ENCODE measurements at places on chromosomes 4 and X.
A peak's percentile ranks its signal among the peaks of the same experiment; 100 is the strongest.

- no peak for DNase-seq
Measured at GRCh38 chr4:112652216-112652615, 15.3 kb downstream of the LARP7 start.

DNA sequence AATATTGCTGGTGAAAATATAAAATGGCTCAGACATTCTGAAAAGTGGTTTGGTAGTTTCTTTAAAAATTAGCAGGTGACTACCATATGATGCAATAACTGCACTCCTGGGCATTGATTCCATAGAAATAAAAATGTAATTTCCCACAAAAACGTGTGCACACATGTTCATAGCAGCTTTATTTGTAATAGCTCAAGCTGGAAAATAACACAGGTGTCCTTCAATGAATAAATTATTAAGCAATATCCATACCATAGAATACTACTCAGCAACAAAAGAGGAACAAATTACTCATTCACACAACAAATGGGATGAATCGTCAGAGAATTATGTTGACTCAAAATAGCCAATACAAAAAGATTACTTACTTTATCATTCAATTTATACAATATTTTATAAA lies 893.7 kb upstream of the SLIT2 start:
- DNase-seq, result no peak

GRCh38 chr4:97468272-97468671 lies 675.0 kb downstream of the STPG2 start:
- no peak for DNase-seq

DNA sequence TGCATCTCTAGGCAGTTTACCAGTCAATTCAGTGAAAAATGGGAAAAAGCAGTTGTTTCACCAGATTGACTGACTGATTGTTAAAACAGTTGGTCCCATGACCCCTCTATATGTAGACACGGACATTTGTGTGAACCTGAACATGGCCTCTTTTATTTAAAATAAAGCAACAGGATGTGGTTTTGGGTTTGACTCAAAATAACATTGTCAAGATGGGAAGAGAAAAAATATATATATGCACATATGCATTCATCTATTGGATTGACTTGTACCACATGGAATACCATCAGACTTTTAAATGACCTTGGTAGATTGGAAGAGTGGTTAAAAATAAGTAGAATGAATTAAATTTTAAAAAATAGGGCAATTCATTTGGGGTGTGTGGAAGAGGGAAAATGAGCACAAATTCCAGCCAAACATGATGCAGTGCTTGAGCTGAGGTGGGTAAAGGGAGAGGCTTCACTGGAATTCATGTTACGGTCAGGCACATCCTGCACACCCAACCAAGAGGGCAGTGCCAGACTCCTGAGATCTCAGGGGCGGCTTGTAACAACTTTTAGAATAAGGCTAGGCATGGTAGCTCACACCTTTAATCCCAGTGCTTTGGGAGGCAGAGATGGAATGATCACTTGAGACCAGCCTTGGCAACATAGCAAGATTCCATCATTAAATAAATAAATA lies 560.7 kb upstream of the TENM3 start:
- DNase-seq, result no peak

GRCh38 chr4:176090115-176090514 lies 24.5 kb downstream of the WDR17 start:
- peak; percentile 39 for DNase-seq

- DNase-seq, result no peak
Measured at GRCh38 chrX:42414057-42414456, 363.9 kb downstream of the PPP1R2C start.

DNA sequence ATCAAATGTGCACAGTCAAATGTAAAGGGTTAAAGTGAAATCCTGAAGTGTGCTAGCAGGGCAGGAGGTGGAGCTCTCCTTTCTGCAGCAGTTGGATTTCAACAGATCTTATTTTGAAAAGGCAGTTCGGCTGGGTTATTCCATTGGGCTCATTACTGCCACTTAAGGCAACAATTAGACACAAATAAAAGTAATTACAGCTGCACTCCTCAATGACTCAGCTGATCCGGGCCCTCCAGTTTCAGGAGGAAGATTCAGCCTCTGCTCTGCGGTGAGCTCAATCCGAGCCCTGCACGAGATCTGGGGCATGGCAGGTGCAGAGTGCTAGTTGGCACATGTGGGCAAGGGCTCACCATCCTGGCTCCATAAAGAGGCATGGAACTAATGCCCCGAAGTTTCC lies 85.4 kb downstream of the PHKA2 start:
- DNase-seq, result no peak

GRCh38 chrX:153554519-153555167 lies 37.2 kb downstream of the ATP2B3 start:
- DNase-seq, result peak; percentile 48

- DNase-seq, result no peak
Measured at GRCh38 chrX:18607966-18608365, 63.9 kb downstream of the RS1 start.

- no peak for DNase-seq
Measured at GRCh38 chrX:11579636-11580600, 85.8 kb downstream of the ARHGAP6 start.

DNA sequence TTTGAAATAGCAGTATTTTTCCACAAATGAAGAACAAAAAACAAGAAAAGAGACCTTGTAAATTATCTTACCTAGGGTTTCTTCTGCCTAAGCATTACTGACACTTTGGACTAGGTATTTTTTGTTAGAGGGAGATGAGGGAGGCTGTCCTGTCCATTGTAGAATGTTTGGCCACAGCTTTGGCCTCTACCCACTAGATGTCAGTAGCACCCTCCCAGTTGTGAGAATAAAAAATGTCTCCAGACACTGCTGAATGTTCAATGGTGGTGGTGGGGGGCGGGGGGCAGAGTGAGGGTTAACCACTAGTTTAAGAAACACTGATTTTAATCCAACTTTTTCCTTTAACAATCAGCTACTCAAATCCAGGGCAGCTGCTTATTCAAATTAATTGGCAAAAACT lies 25.8 kb downstream of the OTUD4 start:
- DNase-seq, result peak; percentile 14

DNA sequence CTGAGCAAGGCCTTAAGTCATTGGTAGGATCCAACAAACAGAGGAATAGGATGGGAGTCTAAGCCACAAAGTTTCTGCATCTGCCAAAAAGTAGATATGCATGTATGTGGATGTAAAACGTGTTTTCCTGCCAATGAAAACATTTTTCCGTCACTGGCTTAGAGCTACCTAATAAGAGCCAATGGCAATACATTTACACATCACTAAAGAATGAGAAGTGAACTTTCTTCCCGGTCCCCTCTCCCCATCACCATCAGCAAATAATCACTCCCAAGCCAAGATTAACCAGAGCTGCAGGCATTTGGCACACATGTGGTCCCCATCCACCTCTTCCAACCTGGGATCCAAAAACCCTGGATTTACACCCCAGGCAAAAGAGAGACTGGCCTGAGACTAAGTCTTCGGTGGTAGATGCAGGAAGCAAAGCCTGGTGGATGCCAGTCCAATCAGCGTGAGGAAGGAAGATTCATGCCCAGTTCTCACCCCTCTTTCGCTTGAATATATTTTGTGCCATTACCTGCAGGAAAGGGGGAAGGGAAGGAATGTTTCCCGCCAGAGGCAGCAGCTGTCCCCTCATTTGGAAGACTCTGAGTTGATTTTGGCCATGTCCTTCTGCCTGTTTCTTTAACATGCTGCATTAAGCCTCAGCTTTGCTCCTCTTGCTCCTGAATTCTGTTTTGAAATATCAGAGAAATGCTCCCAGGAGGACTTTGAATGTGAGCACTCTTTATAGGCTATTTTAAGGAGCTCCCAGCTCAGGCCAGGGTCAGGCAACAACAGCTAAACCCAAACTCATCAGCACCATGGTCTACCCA lies 131.4 kb downstream of the CHIC2 start:
- DNase-seq, result no peak

- peak; percentile 11 for DNase-seq
Measured at GRCh38 chr4:86092684-86093083, 267.2 kb downstream of the MAPK10 start.

- DNase-seq, result no peak
Measured at GRCh38 chrX:110304371-110304770, 13.5 kb downstream of the AMMECR1 start.

GRCh38 chrX:110397339-110397738 lies 38.7 kb downstream of the RTL9 start:
- no peak for DNase-seq

- DNase-seq, result no peak
Measured at GRCh38 chr4:3255611-3256186, 6.7 kb downstream of the MSANTD1 start.

DNA sequence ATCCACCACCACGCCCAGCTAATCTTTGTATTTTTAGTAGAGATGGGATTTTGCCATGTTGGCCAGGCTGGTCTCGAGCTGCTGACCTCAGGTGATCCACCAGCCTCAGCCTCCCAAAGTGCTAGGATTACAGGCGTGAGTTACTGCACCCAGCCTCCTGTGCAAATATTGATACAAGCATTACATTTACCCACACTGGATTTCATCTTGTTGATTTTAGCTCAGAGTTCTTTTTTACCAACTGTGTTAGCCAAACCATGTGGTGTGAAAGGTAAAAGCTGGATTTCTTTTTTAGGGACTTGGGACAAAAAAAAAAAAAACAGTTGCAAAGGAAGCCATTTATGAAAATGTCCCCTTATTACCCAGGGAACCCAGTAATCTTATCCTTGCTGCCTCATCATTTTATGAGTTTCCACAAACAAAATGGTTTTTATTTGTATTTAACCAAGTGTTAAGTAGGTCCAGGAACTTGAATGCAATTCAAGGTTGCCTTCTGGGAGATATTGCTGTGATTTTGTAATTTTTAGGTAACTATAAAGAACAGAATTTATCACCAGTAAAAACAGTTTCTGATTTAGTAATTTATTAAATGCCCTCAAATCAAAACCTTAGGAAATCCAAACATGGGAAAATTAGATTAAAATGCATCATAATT lies 202.5 kb downstream of the PALLD start:
- no peak for DNase-seq

DNA sequence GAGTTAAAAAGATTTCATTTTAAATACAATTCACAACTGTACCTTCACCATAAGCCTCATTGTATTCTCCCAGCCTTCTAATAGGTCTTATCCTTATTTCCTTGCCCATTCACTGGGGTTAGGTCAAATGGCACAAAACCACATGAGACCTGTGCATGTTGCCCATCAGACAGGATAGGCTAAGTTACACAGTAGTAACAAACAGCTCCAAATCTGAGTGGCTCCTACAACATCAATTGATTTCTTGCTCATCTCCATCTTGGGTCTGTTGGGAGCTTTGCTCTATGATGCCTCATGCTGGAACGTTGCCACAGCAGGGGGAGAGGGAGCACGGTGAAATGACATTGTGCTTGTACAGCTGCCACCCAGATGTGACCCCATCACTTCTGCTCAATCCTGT lies 70.6 kb downstream of the DHX15 start:
- DNase-seq, result no peak

GRCh38 chr4:91519155-91519554 lies 784.6 kb upstream of the GRID2 start:
- DNase-seq, result no peak

GRCh38 chr4:87804871-87805270 lies 5.5 kb downstream of the IBSP start:
- DNase-seq, result no peak

- DNase-seq, result no peak
Measured at GRCh38 chrX:25007059-25008053, 8.4 kb downstream of the ARX start.

- DNase-seq, result no peak
Measured at GRCh38 chr4:4491396-4491893, 50.4 kb downstream of the STX18 start.

DNA sequence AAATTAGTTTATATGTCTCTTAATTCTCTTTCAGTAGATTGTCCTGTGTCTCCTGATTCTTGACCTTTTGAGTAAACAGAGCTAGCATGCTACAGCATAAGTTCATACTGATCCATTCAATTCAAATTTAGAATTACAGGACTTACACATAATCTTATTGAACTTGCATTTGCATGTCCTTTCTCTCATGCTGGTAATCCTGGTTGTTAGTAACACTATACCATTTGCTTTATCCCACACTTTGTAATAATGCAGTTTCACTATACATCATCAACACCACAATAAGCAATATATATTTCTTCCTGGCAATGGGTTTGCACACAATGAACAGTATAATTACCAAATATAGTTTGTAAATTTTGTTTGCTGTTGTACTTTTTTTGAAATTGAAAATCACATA lies 937.2 kb upstream of the GRID2 start:
- DNase-seq, result no peak

DNA sequence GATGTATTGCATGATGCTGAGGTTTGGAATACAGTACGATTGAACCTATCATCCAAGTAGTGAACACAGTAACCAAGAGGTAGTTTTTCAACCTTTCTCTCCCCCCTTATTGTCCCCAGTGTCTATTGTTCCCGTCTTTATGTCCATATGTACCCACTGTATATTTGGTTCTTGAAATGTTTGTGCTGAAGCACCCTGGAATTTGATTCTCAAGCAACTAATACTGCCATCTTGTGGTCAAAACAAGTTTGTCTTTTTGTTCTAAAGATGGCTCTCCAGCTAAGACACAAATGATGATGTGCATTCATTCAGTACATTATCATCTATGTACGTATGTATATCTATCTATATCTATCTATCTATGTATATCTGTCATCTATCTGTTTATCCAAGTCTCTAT lies 33.5 kb upstream of the DCX start:
- peak; percentile 54 for DNase-seq

DNA sequence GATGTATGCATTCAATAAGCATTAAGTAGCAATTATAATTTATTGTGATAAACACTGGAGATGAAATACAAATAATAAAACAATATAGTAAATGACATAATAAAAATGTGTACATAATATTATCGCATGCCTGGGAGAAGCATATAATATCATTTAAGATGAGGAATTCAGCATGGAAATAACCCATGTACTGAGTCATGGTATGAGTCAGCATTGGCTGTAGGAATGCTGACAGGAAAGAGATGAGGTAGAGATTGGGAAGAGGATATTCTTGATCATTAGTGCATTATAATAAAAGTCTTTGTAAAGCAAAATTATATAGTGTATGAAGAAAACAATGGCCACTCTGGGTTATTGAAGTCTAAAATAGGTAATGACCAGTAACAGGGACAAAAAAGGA lies 82.8 kb downstream of the MAGEB10 start:
- DNase-seq, result no peak

GRCh38 chrX:67917421-67918010 lies 373.7 kb downstream of the AR start:
- no peak for DNase-seq

- no peak for DNase-seq
Measured at GRCh38 chr4:150862829-150863228, 152.3 kb downstream of the LRBA start.
